T-helper 2 cell treated with Interferon-gamma antibody and Interleukin-4, amounts not matched to agents 5 μg/mL and 100 μg/mL, for 36 hours (primary cell): ENCODE measurements at places on chromosomes 11 and 22.

GRCh38 chr11:71210861-71211260 is 41.5 kb downstream of the SHANK2 start:
- DNase-seq, result no peak

- no peak for DNase-seq
These were observed 527.4 kb downstream of the BRD1 start for GRCh38 chr22:49300241-49300640.

GRCh38 chr11:61828379-61828628 is 204 bp downstream of the FADS2 start:
- no peak for DNase-seq

DNA sequence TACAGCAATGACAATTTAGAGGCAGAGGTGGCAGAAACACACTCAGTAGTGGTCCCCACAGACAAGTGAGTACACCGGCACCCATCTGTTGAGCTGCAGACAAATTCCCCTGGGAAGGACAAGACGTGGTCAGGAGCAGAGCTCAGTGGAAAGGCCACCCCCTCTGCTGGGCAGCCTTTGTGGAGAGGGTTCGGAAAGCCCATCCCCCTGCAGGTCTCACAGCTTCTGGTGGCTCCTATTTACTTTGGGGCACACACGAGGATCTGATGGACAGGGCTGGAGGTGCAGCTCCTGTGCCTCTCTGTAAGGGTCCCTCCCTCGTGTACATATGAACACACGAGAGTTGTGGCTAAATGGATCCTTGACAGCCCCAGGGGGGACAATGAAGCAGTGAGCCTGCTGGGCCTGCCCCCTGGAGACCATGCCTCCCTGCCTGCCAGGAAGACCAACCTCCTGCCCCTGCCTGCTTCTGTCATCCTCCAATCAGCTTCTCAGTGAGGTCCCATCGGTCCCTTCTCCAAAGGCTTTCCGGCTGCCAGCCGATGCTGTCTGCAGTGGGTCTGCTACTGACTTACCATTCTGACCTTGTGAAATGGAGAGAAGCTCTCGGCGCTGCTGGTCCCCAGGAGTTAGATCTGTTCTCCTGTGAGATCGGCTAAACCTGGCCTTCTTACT is 161.5 kb downstream of the CACNA1I start:
- DNase-seq, result no peak

GRCh38 chr22:17797721-17798559 is 23.7 kb upstream of the BID start:
- DNase-seq, result peak; percentile 25

DNA sequence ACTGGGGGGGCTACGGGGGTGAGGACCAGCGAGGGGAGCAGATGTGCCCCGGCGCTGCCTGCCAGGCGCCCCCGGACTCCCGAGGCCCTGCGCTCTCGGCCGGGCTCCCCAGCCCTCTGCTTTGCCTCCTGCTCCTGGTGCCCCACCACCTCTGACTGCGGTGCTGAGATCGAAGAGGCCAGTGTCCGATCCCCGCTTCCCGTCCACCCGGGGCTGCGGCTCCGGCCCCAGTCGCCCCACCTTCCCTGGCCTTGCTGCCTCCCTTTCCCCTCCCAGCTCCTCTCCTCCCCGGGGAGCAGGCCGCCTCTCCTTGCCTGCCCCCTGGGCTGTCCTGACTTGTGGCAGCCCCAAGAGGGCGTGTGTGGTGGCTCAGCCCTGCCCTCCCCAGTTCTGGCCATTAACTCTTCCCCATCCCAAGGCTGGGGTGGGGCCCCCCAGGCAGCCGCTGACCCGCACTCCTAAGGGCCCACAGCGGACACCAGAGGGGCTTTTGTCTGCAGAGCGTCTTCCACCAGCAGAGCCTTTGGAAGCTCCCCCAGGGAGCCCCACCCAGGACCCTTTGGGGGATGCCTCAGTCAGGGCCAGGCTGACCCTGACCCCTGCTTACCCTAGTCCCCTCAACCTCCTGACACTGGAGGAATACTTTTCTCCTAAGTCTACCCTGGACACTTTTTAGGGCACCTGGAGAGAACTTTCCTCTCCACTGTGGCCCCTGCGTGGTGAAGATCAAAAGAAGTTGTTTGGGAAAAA is 16.6 kb downstream of the RTN4RL2 start:
- no peak for DNase-seq

DNA sequence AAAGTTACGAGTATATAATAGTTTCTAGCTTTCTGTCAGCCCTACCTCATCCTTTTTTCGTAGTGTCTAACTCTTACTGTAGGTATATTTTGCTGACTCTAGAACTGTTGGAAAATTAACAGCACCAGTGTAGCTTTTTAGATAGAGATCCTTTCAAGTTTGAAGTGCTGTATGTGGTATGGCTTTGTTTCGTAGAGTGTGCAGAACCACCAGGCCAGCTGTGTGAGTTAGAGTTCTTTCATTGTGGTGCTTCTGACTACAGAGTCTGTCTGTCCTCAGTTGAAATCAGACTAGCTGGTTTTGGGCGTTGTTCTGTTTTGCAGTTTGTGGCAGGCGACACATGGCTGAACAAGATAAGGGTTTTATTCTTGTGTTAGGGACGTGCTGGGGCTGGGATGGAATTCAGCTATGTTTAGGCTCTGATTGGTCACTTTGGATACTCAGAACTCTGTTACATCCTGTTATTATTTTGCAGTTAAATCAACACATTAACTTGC is 3.2 kb downstream of the ARHGEF12 start:
- no peak for DNase-seq

DNA sequence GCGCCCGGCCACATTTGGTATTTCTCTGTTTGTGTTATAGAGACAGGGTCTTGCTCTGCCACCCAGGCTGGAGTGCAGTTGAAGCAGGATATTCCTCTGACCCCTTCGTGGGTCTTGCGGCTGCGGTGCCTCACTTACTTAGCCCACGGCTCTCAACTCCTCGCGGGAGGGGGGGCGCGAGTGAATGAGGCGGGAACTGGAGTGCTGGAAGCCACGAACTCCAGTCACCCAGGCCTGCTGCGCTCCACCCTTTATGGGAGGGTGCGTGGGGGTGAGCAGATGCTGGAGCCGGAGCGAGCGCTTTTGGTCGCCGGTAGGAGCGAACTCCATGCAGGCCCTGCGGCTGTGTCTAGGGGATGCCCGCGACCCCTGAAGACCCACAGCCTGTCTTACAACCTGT is 1.8 kb downstream of the C11orf54 start:
- no peak for DNase-seq

GRCh38 chr11:71241721-71242259 is 10.6 kb downstream of the SHANK2 start:
- DNase-seq, result no peak

DNA sequence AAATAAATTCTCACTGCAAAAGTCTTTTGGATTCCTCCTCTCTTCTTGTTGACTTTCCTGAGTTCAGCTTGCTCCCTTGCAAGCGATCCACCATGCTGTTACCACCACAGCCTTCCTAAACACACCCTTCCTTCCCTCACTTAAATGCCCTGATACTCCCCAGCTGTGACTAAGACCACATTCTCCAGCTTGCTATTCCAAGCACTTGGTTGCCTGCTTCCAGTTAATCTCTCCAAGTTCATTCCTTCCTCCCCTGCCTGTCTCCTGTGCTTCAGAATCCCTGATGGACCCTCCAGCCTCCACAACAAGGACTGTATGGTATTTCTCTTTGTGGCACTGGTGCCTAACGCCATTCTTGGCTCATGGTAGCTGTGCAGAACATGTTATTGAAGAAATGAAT is 603.9 kb upstream of the CADM1 start:
- DNase-seq, result no peak

DNA sequence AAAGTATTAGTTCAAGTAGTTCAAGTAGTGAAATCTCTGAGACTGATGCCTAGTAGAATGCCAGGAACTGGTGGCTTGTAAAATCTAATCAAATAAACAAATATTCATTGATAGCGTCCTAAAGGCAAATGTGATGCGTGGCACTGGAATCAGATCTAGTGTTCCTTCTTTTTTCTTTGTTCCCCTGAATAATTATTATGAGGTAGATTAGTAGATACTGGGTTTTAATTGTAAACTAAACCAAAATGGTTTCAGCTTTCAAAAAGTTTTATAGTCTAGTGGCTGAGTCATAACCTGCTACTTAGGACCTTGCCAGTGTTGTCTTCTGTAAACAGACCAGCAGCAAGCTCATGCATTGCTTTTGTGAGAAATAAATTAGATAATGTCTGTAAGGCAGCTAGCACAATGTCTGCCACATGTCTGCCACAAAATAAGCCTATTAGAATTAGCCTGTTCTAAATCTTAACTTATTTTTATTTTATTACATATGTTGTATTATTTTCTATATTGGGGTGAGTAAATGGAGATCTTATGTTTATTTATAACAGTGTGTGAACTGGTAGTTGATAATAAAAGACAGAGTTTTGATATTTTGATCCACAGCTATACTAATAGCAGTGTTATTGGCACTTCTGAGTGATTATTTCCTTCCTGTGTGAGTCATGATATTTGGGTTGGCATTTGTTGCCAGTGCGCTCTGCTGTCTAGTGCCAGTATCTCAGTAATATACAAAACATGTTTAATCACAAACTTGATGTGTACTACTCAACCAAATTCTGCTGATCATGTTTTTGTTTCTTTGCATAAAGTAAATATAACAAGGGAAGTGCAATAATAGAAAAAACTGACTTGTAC is 135.7 kb downstream of the TMEM135 start:
- no peak for DNase-seq

DNA sequence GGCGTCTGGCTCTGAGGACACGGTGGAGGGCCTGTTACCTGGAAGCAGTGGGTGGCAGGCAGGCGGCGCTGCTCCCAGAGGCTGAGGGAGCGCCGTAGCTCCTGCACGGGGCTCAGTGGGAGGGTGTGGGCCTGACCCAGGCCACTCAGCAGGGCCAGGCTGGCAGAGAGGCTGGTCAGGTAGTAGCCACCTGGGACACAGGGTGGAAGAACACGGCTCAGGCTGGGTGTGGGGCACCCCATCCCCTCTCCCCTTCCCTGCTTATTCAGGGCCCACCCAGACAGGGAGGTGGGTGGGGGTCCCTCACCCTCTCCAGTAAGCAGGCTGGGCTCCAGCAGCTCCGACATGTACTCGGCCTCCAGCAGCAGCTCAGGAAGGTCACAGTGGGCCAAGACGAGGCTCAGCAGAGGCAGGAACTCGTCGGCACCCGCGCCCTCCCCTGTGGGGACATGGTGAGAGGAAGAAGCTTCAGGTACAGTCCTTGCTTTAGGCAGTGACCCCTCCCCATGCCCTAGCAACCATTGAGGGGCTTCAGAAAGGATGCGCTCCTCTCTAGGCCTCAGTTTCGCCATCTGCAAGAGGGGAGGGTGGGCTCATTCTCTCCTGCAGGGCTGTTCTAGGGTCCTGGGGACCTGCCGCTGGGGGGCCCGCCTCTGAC is 2.9 kb downstream of the RIN1 start:
- DNase-seq, result no peak

DNA sequence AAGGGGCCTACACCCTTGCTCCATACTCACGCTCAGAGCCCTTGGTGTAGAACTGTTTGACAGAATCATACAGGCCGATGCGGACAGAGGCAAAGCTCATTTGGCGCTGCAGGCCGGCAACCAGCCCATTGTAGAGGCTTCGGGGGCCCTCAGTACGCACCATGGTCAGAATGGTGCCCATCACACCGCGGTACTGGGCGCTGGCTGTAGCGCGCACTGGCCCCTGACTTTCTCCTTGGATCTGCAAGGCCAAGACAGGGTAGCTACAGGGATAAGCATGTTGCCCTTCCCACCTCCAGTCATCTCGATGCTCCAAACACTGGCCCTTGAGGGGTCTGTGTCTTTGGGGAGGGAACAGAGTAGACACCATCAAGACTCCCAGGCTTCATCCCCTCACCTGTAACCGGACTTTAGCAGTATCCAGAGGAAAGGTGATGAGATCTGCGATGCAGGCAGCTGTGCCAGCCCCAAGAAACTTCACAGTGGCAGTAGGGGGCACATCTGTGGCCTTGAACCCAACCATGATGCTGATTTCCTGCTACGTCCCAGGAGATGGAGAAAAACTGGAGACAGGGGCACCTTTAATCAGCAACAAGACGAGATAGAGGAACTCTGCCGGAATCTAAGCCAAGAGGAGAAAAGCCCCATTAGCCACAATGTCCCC is 4.7 kb downstream of the UCP2 start:
- no peak for DNase-seq

- no peak for DNase-seq
These were observed 50.2 kb downstream of the APOL3 start for GRCh38 chr22:36110306-36110881.

DNA sequence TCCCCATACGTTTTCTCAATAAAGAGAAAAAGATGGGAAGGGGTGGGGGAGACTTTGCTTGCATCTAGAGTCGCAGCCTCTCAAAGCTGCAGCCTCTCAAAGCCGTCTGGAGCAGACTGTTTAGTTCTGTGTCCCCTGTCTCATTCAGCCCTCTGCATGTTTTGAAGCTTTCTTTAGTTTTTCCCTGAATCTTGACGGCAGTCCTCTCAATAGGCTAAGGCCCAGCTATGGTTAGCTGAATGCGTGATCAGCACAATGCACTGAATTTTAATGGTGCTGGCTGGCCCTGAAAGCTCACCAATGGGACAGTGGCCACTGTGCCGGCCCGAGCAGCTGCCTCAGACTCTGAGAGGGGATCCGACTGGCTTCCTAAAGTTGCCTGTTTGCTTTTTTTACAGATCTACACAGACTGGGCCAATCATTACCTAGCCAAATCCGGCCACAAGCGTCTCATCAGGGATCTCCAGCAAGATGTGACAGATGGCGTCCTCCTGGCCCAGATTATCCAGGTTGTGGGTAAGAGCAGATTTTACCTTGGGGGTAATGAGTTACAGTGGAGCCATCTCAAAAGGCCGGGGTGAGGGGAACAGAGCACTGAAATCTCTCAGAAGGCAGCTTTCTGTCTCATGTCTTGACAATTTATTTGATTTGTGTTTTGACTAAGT is 119.6 kb downstream of the NAV2 start:
- no peak for DNase-seq

- no peak for DNase-seq
These were observed 13.5 kb downstream of the PCSK7 start for GRCh38 chr11:117218133-117218915.

DNA sequence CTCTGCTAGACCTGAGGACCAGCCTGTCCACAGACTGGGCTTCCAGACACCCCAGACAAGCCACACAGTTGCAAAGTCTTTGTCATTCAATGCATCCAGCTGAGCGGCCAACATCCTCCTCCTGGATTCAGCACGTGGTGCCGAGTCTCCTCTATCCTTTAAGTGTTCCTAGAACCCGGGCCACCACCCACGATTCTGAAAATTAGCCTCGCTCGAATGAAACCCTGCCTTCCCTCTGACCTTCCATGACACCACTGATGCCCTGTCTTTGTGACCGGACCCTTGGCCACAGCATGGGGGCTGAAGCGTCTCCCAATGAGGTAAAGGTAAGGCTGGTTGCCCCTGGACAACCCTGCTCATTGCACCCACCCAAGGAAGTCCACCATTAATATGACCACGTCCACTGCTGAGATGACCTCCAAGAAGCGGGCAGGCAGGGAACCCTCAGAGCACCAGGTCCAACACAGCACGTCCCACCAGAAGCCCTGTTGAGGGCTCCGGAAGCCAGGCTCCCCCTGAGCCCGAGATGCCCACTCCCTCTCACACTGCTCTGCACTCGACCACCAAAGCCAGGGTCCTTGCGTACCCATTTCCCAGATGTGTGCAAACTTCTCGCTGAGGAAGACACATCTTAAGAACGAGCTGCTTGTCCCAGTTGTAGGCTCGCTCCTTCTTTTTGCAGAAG is 279.0 kb downstream of the CTTN start:
- no peak for DNase-seq

- DNase-seq, result no peak
These were observed 37.6 kb upstream of the RCN1 start for GRCh38 chr11:32053151-32053888.
